ENCODE measurements at places on chromosomes 6 and 20.

DNA sequence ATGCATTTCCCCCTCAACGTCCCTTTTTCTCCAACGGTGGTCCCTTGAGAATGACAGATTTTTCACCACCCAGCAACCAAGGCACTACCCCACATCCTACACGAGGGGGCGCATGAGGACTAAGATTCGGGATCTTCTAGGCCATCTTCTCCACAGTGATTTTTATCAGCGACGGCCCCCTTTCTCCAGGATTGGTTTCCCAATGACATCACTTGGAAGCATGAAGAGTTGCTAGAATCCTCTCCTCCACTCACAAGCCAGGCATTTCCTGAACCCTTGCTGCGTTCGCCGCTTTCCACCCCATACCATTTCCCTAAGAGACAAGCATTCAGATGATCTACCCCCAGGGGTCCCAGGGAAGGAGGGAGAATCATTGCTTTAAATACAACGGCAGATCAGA lies 252.0 kb downstream of the HIVEP2 start:
- DNase-seq = peak; percentile 80

DNA sequence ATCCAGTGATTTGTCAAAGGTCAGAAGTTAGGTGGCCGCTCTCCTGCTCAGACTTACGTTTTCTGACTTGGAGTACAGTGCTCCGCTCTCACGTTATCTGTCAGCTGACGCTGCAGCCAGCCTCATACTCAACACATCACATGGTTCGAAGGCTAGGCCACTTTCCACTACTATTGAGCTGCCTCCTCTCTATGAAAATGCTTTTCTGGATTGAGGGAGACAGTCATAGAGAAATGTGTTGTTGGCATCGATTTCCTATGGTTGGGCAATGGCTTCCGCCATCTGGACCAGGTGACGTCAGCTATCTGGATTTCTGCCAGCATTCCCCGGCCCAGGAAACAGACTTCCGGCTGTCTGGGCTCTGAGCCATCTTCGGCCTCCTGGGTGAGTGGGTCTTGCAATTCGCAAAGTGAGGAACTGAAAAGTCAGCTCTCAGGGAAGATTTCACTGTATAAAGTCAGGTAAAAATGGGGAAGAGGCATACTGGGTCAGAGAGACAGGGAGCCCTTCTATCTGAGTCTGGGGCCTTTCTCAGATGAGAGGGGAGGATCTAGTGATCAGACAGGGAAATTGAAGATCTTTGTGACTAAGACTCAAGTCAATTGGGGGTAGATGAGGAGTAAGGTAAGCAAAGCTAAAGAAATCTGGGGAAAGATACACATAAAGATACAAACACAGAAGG lies 37.5 kb upstream of the IER3 start:
- peak; percentile 96 for DNase-seq

DNA sequence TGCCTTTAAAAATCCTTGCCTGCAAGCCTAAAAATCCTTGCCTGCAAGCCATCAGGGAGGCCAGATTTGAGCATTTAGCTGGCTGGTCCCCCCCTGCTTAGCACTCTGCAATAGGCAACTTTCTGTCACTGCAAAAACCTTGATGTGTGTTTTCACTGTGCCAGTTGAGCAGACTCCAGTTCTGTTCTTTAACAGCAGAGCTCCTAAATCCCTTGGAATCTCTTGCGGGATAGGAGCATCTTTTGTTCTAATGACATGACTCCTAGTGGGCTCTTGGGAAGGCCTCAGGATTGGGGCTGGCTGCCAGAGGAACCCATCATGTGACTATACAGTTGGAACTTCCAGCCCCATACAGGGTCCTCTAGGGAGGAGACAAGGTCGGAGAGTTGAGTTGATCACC lies 50.4 kb downstream of the FAM184A start:
- DNase-seq = no peak

GRCh38 chr6:69958978-69959377 lies 92.6 kb downstream of the COL19A1 start:
- DNase-seq = no peak

- DNase-seq = no peak
Measured at GRCh38 chr20:2914160-2914559, 40.9 kb downstream of the PTPRA start.

DNA sequence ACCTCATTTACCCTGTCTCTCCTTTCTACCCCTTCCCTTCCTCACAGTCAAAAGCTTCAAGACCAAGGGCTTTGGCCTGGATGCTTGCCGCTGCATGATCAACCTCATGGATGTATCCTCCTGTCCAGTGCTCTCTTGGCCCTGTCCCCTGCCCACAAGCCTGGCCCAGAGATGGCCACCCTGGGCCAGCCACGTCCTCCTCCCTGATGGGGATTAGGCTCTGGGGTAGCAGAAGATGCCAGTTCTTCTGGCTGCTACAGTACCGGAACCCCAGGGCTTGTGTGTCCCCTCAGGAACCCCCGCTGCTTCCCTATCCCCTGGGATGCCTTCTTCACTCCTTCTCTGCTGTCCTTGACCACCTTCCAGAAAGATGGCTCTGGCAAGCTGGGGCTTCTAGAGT lies 22.3 kb downstream of the CAPN11 start:
- no peak for DNase-seq

- peak; percentile 74 for DNase-seq
Measured at GRCh38 chr20:56358600-56359211, at the start of gene FAM210B. FAM210B (plus strand) TSS chr20:56358974; CDS start chr20:56359006, 32 bp downstream.

DNA sequence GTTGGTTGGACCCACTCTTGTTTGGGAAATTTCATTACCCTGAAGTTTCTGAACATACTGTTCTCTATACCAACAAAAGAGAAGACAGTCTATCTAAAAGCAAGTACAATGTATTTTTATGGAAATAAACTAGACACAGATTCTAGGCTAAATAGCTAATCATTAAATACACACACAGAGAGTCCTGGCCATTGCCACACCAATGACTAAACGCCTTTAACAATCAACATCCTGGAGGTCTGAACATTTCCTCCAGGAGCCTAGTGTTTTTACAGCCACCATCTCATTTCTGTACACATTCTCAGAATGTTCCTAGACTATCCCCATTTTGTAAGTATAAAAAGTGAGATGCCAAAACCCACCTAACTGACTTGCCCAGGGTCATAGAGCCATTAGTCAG lies 141.6 kb upstream of the RREB1 start:
- DNase-seq = no peak

DNA sequence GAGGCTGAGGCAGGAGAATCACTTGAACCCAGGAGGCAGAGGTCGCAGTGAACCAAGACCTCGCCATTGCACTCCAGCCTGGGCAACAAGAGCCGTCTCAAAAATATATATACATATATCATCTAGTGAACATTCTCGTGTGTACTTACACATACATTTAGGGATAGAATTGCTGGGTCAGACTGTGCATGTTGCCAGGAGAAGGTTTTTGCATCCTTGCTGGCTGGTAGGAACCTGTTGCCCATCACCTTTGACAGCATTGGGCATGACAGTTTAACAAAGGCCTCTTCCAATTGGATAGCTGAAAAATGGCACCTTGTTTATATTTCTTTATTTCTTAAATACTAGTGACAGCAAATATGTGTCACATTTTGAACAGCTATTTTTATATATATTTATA lies 5.4 kb downstream of the AAR2 start:
- no peak for DNase-seq

DNA sequence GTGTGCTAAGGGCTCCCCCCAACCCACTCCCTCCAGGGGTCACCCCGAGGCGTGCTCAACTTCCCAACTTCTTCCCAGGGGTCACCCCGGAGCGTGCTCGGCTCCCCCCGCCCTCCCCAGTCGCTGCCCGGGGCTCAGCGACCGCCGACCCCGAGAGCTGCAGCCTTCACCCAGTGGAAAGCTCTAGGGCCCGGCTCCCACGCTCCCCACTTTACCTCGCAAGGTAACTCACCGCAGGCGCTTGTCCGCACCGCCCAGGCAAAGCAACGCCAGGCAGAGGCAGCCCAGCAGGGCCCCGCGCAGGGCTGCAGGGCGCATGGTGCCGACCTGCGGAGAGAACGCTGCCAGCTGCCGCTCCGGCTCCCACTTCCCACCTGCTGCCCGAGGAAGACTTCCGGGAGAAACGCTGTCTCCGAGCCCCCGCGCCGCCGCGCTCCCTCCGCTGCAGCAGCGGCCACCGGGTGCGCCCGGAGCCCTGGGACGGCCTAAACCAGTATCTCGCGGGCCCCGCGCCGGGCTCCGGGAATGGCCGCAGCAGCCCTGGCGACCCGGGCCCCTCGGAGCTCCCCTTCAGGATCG lies 396 bp downstream of the RNASET2 start:
- no peak for DNase-seq

- DNase-seq = no peak
Measured at GRCh38 chr6:39130691-39131090, 15.7 kb upstream of the SAYSD1 start.

DNA sequence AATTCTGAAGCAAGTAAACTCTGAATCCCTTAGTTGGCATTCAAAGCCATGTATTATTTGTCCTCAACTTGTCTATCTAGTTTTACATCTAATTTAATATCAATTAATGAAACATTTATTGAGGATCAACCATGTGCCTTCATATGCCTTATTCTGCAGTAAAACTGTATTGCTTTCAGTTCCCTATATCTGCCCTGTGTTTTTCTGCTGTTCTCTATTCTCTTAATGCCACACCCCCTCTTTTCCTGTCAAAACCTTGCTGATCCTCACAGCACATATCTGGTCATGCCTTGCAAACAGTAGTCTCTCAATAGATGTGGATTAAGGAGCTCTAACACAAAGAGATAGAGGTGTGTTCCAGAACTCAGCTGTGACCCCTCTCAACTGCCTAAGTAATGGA lies 2.0 kb downstream of the FIG4 start:
- no peak for DNase-seq

DNA sequence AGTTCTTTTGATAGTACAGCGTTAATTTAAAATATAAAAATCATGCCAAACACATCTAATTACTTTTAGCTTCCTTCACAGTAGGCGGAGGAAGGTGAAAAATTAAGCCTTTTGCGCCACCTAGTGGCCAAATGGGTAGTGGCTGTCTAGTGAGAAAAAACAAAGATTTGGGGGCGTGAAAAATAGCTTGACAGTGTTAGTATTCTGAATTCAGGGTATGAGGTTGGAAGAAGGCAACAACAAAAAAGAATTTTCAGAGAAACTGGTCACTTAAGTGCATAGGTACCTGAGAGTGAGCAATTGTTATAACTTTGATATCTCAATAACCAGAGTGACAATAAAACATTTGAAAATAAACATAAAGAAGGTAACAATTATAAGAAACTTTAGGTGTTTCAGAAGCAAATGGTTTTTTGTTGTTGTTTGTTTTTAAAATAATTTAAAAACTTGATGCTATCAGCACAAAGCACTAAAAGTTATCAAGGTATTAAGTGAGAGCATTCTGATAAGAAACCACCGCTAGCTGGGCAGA lies 14.3 kb downstream of the PSMB9 start:
- no peak for DNase-seq

DNA sequence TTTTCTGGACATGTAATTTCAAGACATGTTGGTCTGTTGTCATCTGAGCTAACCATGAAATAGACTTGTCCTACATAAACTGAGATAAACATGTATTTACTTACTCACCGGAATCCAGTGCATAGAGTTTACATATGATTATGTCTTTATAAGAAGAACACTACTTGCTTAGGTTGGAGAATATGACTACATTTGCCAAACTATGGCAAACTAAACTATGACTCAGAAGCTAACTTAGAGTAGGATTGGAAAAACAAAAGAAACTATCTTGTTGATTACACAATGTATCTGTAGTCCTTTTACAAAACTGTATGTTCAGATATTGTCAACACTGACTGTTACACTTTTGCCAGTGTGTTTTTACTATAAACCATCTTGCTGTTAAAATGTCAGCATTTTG lies 113.3 kb downstream of the CRYBG1 start:
- no peak for DNase-seq

- no peak for DNase-seq
Measured at GRCh38 chr6:170237999-170238740, 52.7 kb downstream of the DLL1 start.

- no peak for DNase-seq
Measured at GRCh38 chr20:4068708-4069107, 53.4 kb upstream of the RNF24 start.

DNA sequence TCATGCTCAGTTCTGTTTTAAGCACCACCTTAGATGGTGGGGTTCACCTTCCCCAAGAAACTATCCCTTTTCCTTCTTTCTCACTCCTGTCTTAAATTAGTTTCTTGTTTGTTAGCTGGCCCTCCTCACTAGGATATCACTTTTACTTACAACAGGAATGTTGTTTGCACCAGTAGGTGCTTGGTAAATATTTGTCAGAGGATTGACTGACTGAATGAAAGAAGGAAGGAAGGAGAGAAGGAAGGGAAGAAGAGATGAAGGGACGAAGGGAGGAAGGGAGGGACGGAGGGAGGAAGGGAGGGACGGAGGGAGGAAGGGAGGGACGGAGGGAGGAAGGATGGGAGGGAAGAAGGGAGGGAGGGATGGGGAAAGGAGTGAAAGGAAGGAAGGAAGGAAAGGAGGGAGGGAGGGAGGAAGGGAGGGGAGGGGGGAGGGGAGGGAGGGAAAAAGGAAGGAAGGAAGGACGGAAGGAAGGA lies 505 bp upstream of the KCNK15 start:
- DNase-seq = no peak

DNA sequence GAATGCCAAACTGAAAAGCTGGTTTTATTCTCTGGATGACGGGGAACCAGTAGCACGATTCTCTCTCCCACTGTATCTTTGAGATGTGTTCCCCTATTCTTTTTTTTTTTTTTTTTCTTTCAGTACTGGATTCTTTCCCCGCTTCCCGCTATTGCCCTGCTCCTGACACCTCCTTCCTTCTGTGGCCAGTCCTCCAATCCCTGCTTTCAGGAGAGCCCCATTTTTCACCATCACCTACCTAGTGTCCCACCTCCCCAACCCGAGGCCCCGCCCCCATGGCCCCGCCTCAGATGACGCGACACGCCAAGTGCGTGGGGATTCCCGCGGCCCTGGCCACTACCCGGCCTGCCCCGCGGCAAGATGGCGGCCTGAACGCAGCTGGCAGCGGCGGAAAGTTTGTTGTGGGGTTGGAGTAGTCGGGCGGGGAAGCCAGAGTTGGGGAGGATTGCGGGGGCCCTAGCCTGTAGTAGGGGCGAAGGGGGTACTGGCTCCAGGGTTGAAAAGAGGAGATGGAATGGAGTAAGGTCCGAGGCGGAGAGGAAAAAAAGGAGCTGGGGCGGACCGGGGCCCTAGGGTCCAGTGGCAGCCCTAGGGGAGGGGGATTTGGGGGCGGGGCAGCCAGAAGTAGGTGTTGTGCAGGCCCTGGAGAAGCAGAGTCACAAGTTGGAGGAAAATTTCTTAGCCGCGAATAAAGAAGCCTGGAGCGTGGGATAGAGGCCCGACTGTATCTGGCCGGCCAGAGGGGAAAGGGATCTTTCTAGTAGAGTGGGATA lies at the start of gene TJAP1:
Gene TJAP1, plus strand, starts transcription at position 336 of the 773 bp plus-strand sequence. CDS start 21,432 bp downstream, outside the sequence.
- DNase-seq = peak; percentile 79

DNA sequence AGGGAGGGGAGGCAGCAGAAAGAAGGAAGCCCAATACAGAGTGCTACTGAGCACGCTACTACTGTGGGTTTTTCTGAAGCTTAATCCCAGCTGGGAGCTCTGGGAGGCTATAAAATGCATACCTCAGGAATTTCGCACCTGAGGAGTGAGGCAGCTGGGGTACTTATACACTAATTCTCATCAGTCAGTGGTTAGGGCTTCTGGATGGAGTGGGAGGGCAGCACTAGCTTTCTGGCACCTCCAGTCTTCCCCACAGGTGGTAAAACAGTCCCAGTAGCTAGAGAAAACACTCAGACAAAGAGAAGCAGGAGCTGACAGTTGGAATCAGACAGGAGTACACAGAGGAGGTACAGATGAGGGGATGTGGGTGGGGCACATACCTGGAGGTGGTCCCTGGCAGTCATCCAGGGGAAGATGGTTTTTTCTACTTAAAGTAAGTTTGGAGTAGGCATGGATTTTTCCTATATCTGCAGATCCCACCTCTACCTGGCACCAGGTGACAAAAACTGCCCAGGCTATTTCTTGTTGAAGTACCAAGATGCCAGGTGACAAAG lies 37.8 kb downstream of the CPXM1 start:
- DNase-seq = no peak

Measured in amniotic stem cell (primary cell).